A549 treated with ZK216348 at 1 μM for 4 hours (cell line): ENCODE measurements at places on chromosomes 3 and 15. TPM values are rescaled to one million over a fixed set of nuclear protein-coding genes. Genes with fewer than 3 reads are reported as not detected.

The LSAMP gene
- 0.04 to 0.49 TPM (median 0.08 TPM) in 5 replicates for total RNA-seq

The SEMA7A gene
- 1.9 to 2.7 TPM (median 2.1 TPM) in 5 replicates for total RNA-seq

The LMAN1L gene
- not detected in 5 replicates for total RNA-seq

The ASB14 gene
- not detected in 5 replicates for total RNA-seq

The DAG1 gene
- total RNA-seq, result 42.1 to 67.0 TPM (median 56.9 TPM) in 5 replicates

The IDH2 gene
- 37.7 to 52.5 TPM (median 43.7 TPM) in 5 replicates for total RNA-seq

The WNT5A gene
- 0.66 to 1.3 TPM (median 1.1 TPM) in 5 replicates for total RNA-seq

The SPTSSB gene
- total RNA-seq, result not detected in 5 replicates

The FOXL2 gene
- 2.5 to 6.0 TPM (median 4.8 TPM) in 5 replicates for total RNA-seq

The TMEM212 gene
- total RNA-seq, result not detected in 5 replicates

The MYL3 gene
- total RNA-seq, result 0.16 TPM in 1 of 5 replicates, not detected in the others

The PLA2G4D gene
- not detected in 5 replicates for total RNA-seq

The CNTN6 gene
- not detected in 5 replicates for total RNA-seq

The RETNLB gene
- not detected in 5 replicates for total RNA-seq

The GPR27 gene
- total RNA-seq, result 2.5 to 4.1 TPM (median 3.1 TPM) in 5 replicates

The CELSR3 gene
- total RNA-seq, result 2.5 to 5.7 TPM (median 5.1 TPM) in 5 replicates

The CRYGS gene
- 0.27 to 0.81 TPM (median 0.43 TPM) in 5 replicates for total RNA-seq

The KLHL6 gene
- total RNA-seq, result not detected in 5 replicates

The CLDND1 gene
- 53.2 to 68.3 TPM (median 61.0 TPM) in 5 replicates for total RNA-seq

The STARD9 gene
- 1.2 to 2.2 TPM (median 1.8 TPM) in 5 replicates for total RNA-seq

The NR1I2 gene
- not detected in 5 replicates for total RNA-seq

The SYNM gene
- total RNA-seq, result 32.8 to 41.3 TPM (median 38.0 TPM) in 5 replicates

The ACVR2B gene
- total RNA-seq, result 1.6 to 4.0 TPM (median 2.9 TPM) in 5 replicates

The PCLAF gene
- 110 to 249 TPM (median 145 TPM) in 5 replicates for total RNA-seq

The SPTBN5 gene
- total RNA-seq, result 0.08 to 0.37 TPM (median 0.32 TPM) in 5 replicates

The TRH gene
- total RNA-seq, result not detected in 5 replicates

The TICRR gene
- 10.0 to 14.1 TPM (median 13.3 TPM) in 5 replicates for total RNA-seq

The SH3GL3 gene
- 0.49 to 1.3 TPM (median 0.71 TPM) in 5 replicates for total RNA-seq

The ECE2 gene
- not detected in 5 replicates for total RNA-seq

The PPP1R14D gene
- 0.24 to 0.41 TPM in 2 of 5 replicates, not detected in the others for total RNA-seq

The C3orf20 gene
- total RNA-seq, result not detected in 5 replicates

The GCSAM gene
- not detected in 5 replicates for total RNA-seq

The AMOTL2 gene
- total RNA-seq, result 35.6 to 51.8 TPM (median 51.2 TPM) in 5 replicates

The CORO2B gene
- total RNA-seq, result 2.4 to 3.9 TPM (median 3.1 TPM) in 5 replicates

The SLC38A3 gene
- total RNA-seq, result 0.20 TPM in 1 of 5 replicates, not detected in the others

The LHFPL4 gene
- total RNA-seq, result 0.06 to 0.18 TPM (median 0.09 TPM) in 4 of 5 replicates, not detected in the other

The CCR3 gene
- total RNA-seq, result not detected in 5 replicates
